Nucleus accumbens (tissue), 56 donors: ENCODE measurements at places on chromosomes 11 and 22.
A peak's percentile ranks its signal among the peaks of the same experiment; 100 is the strongest.

DNA sequence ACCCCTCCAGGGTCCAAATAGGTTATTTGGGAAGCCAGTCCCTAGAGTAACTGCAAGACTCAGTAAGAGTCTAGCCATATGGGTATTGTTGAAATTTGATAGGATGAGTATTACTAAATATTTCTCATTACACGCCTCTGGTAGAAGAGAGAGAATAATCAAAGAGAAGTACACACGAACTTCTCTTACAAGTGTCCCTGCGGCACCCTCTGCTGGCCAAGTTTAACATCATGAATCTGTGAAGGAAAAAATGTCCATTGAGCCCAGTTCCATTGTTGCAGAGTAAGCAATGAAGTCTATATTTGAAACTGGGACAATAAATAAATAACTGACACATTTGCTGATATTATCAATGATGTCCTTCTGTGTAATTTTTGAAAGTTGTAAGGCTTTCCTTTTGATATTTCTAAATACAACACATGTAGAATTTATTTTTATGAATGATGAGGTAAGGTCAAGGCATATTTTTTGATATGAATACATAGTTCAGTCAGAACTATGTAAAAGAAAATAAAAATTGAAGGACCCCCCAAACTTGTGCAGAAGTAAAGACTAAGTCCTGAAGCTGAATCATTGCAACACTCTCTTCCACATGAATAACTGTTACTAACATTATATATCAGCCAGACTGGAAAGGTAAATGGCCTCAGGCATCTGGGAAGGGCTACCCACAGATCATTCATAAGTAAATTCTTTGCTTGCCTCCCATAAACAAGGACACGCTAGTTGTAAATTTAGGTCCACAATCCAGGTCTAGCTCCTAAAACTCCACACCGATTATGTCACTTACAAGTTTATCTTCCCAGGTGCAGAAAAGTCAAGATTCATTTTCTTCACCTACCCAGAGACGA, 10.0 kb downstream of the OR51L1 start:
- DNase-seq = peak; percentile 8

GRCh38 chr11:72451831-72452376, 17.6 kb upstream of the CLPB start:
- no peak for DNase-seq

DNA sequence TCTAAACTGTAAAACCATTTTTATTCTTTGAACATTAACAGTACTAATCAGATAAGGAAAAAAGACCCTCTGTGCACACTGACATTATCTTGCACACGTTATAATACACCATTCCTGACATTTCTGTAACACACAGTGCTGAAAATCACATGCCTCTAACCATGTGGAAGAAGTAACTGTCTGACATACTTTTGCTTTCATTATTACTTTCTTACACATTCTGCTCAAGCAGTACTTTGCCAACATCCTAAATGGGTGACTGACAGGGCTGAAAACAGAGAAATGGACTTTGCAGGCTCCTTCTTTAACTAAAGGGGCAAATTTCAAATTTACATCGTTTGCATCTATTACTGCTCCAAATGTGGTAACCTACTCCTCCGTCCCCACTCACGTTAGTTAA, 22.8 kb upstream of the TP53AIP1 start:
- DNase-seq = no peak

- no peak for DNase-seq
Observed at GRCh38 chr11:47348859-47349258, 3.6 kb downstream of the MYBPC3 start.

DNA sequence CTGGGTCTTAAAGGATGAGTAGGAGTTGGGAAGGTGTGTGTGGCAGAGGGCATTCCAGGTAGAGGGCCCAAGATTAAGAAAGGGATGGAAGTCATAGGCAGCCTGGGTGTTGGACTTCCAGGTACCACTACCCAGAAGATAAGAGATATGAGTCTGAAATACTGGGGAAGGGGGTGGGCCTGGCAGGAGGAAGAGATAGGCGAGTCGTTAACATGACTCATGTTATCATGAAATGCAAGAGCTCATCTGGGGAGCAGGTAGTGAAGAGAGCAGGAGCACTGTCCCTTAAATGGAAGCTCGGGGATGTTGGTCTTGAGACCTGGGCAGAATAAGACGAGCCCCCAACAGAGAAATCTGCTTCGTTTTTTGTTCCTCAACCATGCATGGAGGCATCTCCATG, 10.2 kb downstream of the ZC3H7B start:
- DNase-seq = no peak

- no peak for DNase-seq
Observed at GRCh38 chr11:20597154-20597679, 2.2 kb upstream of the SLC6A5 start.

- DNase-seq = no peak
Observed at GRCh38 chr11:44607987-44608386, 42.5 kb downstream of the CD82 start.

- DNase-seq = peak; percentile 72
Observed at GRCh38 chr22:18023509-18024275, 669 bp downstream of the MICAL3 start.
